ENCODE measurements at places on chromosomes 5 and 9. TPM values are rescaled to one million over a fixed set of nuclear protein-coding genes. Genes with fewer than 3 reads are reported as not detected.

- no peak for DNase-seq
Observed at GRCh38 chr9:111056538-111056937, 18.3 kb upstream of the LPAR1 start.

Gene ARID3C
- not detected for total RNA-seq

DNA sequence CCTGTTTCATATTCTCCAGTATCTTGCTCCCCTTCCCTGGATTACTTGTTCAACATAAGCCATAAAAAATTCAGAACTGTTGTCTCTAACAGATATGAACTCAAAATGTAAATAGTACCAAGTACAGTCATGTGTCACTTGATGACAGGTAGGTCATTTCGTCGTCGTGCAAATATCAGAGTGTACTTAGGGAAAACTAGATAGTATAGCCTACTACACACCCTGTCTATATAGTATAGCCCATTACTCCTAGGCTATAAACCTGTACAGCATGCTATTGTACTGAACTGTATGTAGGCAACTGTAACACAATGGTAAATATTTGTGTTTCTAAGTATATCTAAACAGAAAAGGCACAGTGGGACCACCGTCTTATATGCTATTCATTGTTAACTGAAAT, 39.1 kb downstream of the SMIM15 start:
- DNase-seq: no peak

GRCh38 chr5:159274676-159275075, 11.6 kb downstream of the UBLCP1 start:
- DNase-seq: no peak

DNA sequence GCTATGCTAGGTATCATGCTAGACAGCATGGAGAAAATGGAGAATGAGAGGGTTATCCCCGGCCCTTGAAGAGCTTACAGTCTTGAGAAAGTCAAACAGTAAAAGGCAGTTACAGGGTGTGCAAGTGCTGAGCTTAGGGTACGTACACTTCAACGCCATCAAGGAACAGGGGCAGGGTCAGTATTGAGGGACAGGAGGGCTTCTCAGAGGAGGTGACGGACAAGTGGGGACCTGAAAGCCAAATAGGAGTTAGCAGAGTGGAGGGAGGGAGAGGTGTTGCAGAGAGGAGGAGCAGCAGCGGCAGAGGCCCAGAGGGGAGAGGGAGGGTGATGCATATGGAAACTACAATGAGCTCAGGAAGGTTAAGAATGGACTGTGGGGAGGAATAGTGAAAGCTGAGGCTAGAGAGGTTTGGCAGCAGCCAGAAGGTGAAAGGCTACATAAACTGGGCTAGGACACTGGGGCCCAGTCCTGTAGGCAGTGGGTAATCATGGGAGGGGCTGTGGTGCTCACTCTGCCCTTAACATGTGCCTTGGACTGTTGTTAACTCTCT, 88.0 kb downstream of the NRG2 start:
- DNase-seq: peak; percentile 58

Gene PCDHB2
- 2.6 TPM for total RNA-seq

GRCh38 chr9:74773886-74774479, 113.7 kb downstream of the TRPM6 start:
- DNase-seq: peak; percentile 95

DNA sequence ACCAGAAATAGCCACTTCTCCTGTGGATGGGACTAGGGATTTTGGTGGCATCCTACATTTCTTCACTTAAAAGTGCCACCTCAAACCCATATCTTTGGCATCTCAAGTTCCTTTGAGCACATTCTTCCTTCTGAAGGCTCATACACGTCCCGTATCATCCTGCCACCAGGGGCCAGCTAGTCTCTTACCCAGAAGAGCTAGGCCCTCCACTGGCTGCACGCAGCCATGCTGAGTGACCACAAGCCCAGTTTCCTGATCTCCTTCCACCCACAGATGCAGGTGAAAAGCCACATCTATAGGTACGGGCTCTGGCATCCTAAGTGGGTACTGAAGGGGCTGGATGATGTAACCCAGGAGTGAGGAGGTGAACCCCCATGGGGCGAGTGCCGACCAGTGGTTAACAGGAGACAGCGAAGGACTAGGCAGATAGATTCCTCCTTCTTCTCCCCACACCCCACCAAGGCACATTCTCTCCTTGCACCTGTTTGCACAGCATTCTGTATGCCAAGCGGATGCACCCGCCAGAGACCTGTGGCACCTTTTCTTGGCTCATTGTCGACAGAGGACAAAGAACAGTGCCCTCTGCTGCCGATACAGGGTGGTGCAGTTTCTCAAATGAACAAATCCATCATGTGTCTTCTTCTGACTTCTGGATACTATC, 14.4 kb upstream of the SCGB3A1 start:
- DNase-seq: peak; percentile 86

Gene NTNG2
- 1.0 TPM for total RNA-seq

Gene MELK
- total RNA-seq: 1.7 TPM

GRCh38 chr9:101849102-101849707, 110.8 kb upstream of the GRIN3A start:
- DNase-seq: no peak

DNA sequence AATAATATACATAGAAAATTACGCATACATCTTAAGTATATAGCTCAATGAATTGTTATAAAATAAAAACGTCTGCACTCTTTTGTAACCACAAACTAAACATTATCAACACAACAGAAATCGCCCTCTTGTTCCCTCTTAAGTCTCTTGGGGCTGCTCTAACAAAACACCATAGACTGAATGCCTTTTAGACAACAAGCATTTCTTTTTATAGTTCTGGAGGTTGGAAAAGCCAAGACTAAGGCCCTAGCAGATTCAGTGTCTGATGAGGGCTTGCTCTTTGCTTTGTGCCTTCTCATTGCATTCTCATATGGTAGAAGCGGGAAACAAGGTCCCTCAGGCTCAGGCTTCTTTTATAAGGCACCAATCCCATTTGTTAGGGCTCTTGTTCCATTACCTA, 4.9 kb upstream of the IFNB1 start:
- DNase-seq: no peak

DNA sequence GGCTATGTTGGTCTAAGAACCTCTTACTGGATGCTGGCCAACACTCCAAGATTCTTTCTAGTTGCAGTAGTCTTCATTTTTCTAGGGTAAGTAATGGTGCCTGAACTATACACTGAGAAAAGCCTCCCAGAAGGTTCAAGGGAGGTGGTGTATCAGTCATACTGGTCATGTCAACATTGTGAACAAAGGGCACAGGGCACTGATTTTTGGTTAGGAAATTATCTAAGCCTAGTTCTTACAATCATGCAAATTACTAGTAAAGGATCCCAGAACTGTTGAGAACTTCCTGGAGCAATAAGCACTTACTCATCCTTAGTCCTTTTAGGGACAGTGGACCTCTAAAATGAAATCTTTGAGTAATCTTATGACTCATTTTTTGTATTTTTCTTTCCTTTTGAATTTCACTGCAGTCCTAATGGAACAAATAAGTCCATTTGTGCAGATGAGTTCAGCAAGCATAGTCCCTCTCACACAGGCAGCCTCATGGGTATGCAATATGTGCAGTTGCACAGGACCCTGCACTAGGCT, 21.1 kb upstream of the CDC42SE2 start:
- no peak for DNase-seq

Gene CARTPT
- total RNA-seq: not detected

- DNase-seq: no peak
Observed at GRCh38 chr9:22045423-22045822, 36.3 kb upstream of the CDKN2B start.

GRCh38 chr9:81113453-81114124, 575.8 kb downstream of the TLE1 start:
- no peak for DNase-seq

DNA sequence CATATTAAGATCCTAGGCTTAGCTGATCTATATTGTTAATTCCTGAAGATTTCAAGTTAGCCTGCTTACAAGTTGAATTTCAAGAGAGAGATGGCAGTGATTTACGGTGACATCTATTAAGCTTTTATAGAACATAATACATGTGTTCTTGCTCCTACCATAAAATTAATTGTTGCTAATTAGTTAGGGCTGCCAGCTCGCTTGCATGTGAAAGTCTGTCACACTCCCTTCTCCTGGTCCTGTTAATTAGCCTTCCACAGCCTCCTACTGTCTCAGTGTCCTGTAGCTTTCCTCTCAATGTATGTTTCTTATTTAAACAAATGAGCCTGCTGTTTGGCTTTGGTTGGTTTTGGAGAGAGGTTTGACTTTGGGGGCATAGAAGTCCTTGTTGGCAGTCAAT, 247.2 kb downstream of the NTRK2 start:
- DNase-seq: no peak

DNA sequence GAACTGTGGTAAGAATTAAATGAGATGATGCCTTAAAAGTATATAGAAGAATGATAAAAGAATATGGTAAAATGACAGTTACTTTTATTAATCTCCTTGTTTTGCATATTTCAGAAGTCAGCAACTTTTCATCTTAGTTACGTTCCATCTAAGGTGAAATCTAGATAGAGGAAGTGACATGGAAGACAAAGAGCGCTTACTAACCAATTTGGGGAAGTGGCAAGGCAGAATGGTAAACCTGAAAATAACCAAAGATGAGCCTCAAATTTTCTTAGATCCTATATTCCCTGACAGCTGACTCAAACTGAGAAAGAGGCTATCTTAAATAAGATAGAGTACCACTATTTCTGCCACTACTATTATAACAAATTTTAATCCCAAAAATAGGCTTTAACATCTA, 52.5 kb downstream of the FGF10 start:
- DNase-seq: no peak

DNA sequence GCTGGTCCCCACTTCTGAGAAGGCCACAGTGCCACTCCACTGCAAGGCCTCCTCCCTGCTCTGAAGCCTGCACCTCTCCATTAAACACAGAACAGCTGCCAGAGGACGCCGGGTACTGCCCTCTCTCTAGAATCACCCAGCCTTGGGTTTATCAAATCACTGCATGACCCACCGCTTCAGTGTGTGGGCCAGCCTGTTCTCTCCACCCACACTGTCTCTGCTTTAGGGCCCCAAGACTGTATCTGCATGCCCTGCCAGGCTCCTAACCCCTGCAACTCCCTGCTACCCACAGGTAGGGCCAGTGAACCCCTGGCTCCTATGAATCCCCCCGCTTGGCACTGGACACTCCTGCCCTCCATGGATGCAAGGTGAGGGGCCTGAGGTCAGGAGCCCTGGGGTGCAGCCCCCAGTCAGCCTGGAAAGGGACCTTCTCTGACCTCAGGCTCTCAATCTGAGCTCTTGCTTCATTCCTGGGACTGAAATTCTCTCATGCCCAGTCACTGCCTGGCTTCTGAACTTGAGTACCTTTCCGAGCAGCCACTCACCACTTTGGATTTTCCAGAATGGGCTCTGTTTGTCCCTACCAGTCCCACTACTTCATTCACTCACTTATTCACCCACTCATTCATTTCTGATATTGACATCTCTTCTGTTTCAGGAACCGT, 206.3 kb downstream of the GABBR2 start:
- DNase-seq: no peak

Gene DRD1
- total RNA-seq: 0.15 TPM

GRCh38 chr5:179609834-179610108, 13.7 kb downstream of the HNRNPH1 start:
- no peak for DNase-seq

Gene ZNF169
- 10.2 TPM for total RNA-seq

DNA sequence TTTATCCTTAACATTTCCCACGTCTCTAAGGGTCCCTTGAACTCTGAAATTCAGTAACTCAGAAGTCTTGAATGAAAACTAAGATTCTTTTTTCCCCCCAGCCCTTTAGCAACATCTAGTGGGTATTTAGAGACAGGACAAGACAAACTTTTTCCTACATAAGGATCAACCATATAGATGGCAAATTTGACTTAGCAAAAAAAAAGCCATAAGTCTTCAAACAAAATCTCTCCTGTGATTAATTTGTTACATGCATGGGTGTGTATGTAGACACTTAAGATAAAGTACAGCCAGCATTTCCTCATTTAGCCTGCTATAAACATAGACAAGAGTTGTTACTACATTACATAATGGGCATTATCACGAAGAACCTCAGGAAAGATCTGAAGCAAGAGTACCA, 29.1 kb upstream of the ANKRD31 start:
- DNase-seq: no peak

DNA sequence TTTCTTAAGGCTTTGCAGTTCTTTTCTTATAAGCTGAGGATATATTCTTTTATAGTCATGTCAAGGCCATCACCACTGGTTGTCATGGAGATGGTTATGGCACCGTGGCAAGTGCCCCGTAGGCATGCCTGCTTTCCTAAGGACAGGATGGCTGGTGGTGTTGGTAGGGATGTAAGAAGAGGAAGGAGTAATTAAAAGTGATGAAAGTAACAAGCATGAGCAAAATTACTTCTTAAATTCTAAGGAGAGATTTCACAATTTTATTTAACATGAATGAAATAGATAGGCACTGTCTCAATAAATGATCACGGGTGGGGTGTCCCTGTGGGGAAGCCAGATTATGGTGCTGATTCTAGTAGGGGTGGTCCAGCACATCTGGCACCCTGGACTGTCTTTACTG, 290.2 kb upstream of the KLF4 start:
- DNase-seq: no peak

DNA sequence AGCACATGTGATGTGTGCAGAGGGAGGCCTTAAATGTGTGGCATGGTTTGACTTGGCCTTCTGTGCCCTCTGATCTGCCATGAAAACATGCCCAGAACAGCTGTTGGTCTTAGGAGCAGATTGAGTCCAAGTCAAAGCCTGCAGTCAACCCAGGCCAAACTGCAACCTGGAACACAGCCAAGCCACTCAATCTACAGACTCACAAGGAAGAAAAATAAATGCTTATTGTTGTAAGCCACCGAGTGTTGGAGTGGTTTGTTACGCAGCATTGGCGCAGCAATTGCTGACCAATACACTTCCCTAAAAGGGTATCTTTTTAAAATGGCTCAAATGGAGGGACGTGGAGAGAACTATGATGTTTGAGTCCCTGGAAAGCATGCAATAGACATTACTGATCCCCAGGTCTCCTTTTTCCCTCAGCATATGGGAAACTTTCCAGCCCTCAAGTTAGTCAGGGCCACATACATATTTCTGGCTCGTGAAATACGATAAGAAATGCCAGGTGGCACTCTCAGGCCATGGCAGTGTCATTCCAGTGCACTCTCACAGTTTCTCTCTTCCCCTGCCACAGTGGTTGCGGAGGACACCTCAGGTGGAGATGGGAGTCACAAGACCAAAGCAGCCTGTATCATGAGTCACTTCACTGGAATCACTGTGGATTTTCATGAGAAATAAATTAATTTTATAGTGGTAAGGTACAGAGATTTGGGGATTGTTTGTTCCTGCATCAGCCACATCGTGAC, 168.0 kb upstream of the ZNF618 start:
- DNase-seq: no peak

Gene LVRN
- total RNA-seq: 0.55 TPM

GRCh38 chr5:69136293-69136692, 30.7 kb upstream of the CCNB1 start:
- DNase-seq: no peak

Gene COMMD10
- 14.3 TPM for total RNA-seq

DNA sequence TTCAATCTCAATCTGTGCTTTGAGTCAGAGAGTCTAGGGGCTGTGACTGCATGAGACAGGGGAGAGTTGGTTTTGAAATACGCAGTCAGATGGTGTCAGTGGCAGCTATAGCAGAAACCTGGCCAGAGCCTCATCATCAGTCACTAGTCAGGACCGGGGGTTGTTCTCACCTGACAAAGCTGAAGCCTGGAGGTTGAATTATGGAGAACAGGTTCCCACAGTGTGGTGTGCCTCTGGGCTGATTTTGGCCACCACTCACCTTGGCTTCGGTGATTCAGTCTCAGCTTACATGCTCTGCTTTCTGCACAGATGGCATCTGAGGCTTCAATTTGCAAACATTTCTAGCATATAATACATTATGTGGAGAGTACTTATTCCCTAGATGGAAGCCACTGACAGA, 387.3 kb downstream of the YTHDC2 start:
- DNase-seq: no peak

Data from lower leg skin (tissue), 4 donors.